Caki2 (cell line): ENCODE measurements at places on chromosomes 6 and 20.

- no peak for DNase-seq
These were observed 29.0 kb downstream of the COL19A1 start for GRCh38 chr6:69895396-69895795.

GRCh38 chr6:24226541-24226940 is 100.5 kb downstream of the NRSN1 start:
- no peak for DNase-seq

DNA sequence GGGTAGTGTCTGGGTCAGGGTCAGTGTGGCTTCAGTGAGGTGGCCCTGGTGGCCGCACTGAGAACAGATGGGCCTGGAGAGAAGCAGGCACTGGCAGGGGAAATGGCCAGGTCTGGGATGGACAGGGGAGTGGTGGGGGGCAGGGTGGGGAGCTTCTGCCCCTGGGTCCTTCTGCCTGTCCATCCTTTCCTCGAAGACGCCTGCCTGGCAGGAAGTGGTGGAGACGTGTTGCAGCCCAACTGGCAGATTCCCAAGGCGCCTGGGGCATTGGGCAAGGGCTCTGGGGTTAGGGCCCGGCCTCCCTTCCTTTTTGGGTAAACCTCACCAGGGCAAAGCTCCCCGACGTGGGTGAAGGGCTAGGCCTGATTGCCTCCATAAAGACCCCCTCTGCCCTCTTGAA is 10.4 kb downstream of the SRC start:
- no peak for DNase-seq

DNA sequence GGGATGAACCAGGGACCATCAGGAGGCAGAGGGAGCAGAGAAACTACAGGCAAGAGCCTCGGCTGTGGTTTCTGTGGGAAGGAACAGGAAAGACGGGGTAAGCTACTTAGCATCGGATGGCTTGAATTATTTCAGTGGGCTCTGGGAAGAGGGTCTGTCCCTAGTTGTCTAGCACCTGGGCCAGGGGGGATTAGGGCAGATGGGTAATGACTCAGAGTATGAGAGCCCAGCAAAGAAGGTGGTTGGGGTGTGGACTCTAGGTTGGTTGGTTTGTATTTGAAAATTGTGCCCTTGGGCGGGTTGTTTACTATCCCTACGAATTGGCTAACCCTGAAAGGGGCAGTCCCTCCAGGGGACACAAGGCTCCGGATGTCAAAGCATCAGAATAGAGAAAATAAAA is 148.5 kb upstream of the TAB2 start:
- no peak for DNase-seq

DNA sequence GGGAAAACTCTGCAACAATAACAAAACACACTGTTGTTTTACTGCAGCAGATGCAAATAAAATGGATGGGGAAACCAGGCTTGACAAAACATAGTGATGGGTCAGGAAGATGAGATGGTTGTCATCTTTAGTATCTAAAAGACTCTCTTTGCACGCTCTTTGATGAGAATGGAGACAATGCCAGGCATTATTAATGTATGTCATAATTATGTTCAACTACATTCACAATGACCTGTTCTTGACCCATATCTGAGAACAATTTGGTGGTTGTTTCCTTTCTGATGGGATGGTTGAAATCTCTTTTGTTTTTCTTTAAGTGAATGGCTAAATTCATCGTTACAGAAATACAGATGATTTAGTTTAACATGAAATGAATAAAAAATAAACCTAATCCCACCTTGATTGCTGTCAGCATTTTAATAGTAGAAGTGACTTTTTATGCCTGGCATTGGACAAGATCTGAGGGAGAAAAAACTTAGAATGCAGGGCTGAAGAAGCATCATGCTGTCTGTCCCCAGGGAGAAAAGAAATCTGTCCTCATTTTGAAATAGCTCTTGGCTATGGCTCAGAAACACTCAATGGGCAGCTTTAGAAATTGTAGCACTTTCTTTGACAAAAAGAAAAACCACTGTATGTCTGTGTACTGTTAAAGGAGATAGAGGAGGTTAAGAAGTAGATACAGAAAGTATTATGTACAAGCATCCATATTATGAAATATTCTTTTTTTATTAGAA is 12.4 kb upstream of the GRIK2 start:
- DNase-seq, result no peak

- peak; percentile 88 for DNase-seq
These were observed 172.3 kb downstream of the TMEM242 start for GRCh38 chr6:157151029-157151428.

DNA sequence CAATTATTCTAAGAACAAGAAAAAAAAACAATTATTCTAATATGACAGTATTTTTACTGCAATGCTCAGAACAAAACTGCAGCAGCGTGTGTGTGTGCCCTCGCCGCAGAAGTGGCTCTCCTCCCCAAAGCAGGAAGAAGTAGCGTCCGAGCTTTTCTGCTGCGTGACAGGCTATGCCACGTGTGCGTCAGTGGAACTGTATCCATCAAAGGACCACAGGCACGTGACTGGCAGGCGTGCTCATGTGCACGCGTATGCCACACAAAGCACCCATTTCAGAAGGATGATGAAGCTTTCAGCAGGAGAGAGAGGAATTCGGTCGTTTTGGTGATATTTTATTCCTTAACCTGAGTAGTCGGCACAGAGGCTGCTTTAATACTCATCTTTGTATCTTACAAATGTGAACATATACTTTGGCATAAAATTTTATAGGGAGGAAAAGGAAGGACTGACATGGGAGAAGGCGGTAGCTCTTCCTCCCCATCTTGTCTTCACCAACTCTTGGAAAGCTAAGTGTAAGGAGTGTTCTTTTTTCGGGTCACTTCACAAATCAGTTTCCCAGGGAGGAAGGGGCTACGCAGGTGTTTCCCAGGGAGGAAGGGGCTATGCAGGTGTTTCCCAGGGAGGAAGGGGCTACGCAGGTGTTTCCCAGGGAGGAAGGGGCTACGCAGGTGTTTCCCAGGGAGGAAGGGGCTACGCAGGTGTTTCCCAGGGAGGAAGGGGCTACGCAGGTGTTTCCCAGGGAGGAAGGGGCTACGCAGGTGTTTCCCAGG is 3.4 kb downstream of the TCFL5 start:
- DNase-seq, result no peak

DNA sequence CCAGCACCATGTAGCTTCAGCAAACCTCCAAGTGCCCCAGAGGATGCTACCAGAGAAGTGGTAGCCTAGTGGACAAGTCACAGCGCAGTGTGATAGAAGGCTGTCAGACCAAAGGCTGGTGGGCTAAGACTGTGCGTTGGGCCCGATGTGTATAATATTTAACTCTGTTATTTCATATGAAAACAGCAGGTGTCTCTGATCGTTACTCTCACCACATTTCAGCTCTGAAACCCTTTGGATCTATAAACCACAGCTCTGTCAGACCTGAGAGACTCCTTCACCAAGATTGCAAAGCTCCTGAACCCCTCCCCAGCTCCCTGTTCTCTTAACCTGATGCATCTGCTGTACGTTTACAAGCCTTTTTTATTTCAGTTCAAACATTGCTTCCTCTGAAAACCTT is 43.8 kb downstream of the ISM1 start:
- no peak for DNase-seq

DNA sequence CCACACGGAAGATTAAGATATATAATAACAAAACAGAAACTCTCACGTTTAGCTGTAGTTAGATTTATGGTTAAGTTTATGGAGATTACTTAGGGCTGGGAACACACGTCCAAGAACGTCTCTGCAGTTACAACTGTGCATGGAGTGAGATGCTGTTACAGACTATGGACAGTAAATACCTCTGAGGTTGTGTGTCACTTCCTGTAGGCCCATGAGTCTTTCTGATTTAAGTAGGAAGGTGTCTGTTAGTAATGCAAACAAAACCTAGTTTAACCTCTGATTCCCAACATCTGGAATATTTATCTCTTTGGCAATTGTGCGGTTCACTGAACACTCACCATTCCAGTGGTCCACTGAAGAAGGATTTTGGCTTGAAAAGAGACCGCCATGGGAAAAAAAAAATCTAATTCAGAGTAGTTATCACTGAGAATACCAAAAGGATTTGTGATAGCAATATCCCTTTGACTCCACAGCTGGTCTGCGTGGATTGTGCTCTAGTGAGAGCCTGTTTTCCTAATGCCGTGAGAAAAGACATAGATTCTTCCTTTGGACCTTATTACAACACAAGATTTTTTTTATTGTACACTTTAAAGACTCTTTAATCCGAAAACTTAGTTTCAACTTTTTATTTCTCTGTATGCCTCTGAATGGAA is 478.2 kb upstream of the CITED2 start:
- DNase-seq, result no peak

- DNase-seq, result no peak
These were observed 109.5 kb upstream of the RAB32 start for GRCh38 chr6:146433881-146434731.

GRCh38 chr6:84554074-84554473 is 210.3 kb downstream of the TBX18 start:
- DNase-seq, result no peak

GRCh38 chr6:61592238-61592637 is 693.8 kb downstream of the KHDRBS2 start:
- no peak for DNase-seq
